ENCODE measurements at places on chromosomes 1 and 21. TPM values are rescaled to one million over a fixed set of nuclear protein-coding genes. Genes with fewer than 3 reads are reported as not detected.

SPATA45 gene
- total RNA-seq: not detected

MCOLN3 gene
- 0.91 TPM for total RNA-seq

PLPPR4 gene
- not detected for total RNA-seq

RAB7B gene
- total RNA-seq: not detected

IFNLR1 gene
- 19.2 TPM for total RNA-seq

CALML6 gene
- 1.8 TPM for total RNA-seq

GJA8 gene
- not detected for total RNA-seq

RNF223 gene
- 0.12 TPM for total RNA-seq

NFIA gene
- 17.3 TPM for total RNA-seq

RYR2 gene
- 0.02 TPM for total RNA-seq

MAB21L3 gene
- total RNA-seq: 0.14 TPM

EPB41 gene
- total RNA-seq: 73.3 TPM

KIAA0040 gene
- total RNA-seq: 33.4 TPM

CD247 gene
- total RNA-seq: 160 TPM

PDPN gene
- not detected for total RNA-seq

CD2 gene
- 232 TPM for total RNA-seq

SH2D1B gene
- total RNA-seq: not detected

PRRX1 gene
- not detected for total RNA-seq

Measured in activated T-cell treated with anti-CD3 and anti-CD28 coated beads, Interleukin-2, amount 50 U/mL, for 72 hours (primary cell).